Stimulated activated CD8-positive, alpha-beta memory T cell treated with anti-CD3 and anti-CD28 coated beads, Interleukin-4, amount 100 ng/mL, for 1 hour (primary cell): ENCODE measurements at places on chromosomes 3 and 15.

DNA sequence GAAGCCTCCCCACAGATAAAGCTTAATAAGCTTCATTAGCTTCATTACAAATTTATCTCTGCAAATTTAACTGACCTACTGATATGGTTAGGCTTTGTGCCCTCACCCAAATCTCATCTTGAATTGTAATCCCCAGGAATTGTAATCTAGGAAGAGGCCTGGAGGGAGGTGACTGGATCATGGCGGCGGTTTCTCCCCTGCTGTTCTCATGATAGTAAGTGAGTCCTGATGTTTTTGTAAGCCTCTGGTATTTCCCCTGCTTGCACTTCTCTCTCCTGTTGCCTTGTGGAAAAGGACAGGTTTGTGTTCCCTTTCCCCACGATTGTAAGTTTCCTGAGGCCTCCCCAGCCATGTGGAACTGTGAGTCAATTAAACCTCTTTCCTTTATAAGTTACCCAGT lies 226.1 kb upstream of the TTC14 start:
- DNase-seq: no peak

GRCh38 chr3:39101022-39101689 lies 6.3 kb downstream of the GORASP1 start:
- DNase-seq: no peak

- DNase-seq: no peak
Observed at GRCh38 chr3:182803596-182803995, 10.3 kb downstream of the ATP11B start.

DNA sequence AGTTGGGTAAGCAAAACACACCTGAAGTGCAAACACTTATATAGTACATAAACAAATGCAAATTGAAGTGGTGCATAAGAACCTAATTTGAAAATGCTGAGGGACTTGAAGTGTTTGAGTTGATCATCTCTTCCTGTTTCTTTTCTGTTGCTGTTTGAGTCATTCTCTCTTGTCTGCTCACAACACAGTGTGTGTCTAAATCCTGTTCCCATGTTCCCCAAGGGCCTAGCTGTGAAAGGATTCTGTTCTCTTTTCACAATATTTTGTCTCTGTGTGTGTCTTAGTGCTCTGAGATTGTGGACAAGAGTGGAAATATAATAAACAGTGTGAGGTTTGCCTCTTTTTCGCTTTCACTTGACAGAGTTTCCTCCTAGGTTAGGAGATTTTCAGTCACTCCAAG lies 6.1 kb downstream of the CD96 start:
- no peak for DNase-seq

- DNase-seq: peak; percentile 3
Observed at GRCh38 chr15:64355348-64355943, 527 bp downstream of the CSNK1G1 start.

GRCh38 chr15:29681946-29682345 lies 140.3 kb downstream of the TJP1 start:
- DNase-seq: no peak

- DNase-seq: no peak
Observed at GRCh38 chr3:196378146-196378841, 40.1 kb upstream of the TM4SF19 start.

GRCh38 chr3:23324745-23325144 lies 121.6 kb downstream of the UBE2E2 start:
- no peak for DNase-seq

- DNase-seq: no peak
Observed at GRCh38 chr3:101527441-101527840, 14.4 kb upstream of the SENP7 start.

DNA sequence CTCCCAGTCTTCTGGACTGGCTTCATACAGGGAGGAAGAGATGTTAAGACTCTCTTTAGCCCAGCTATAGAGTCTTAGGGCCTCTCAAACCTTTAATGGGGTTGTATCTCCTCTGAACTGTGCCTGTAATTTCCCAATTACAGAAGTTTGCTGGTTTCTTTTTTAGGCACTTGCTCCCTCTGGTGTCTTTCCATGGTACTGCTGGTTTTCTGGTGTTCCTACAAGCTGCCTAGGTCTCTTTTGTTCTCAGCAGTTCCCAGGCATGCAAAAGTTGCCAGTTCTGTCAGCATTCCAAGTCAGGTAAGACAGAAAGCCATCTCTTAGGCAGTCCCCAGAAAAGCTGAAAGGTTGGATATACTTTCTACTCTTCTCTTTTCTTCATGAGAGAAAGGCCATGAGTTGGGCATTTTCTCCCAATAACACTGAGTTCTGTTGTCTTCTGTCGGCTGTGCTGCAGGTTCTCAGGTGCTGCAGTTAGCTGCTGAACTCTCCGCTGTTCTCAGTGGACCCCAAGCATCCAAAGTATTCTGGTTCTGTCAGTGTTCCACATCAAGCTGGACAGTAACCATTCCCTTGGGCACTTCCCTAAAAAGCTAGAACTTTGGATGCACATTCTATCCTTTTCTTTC lies 54.4 kb upstream of the EHHADH start:
- no peak for DNase-seq

GRCh38 chr15:65032801-65033537 lies 3.5 kb upstream of the MTFMT start:
- DNase-seq: no peak

- no peak for DNase-seq
Observed at GRCh38 chr3:185757176-185757575, 67.7 kb downstream of the IGF2BP2 start.

- no peak for DNase-seq
Observed at GRCh38 chr3:154018100-154018696, 103.0 kb upstream of the ARHGEF26 start.

DNA sequence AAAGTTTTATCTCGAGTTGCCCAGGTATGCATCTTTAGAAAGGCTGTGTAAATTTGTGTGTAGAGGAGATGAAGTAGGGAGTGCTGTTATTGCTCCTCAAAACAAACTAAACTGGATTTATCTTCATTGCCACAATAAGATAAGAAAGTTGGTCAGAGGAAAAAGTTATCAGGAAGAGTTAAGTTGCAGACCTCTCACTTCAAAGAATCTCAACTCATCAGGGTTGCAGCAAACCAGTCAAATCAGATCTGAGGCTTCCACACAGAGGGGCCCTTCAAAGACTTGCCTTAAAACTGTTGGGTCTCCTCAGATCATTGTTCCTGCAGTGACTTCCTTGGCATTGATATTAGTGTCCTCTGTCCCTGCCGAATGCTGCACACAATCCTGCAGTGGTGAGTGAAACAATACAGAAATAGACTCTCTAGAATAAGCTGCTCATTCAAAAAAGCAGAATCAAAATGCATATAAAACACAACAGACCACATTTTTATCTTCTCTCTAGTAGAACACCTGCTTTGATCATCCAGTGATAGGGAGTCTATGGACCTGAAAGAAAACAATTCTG lies 191.2 kb upstream of the CBLB start:
- no peak for DNase-seq

GRCh38 chr3:135097276-135097946 lies 302.4 kb downstream of the EPHB1 start:
- no peak for DNase-seq
